ENCODE measurements at places on chromosomes 6 and 20. TPM values are rescaled to one million over a fixed set of nuclear protein-coding genes. Genes with fewer than 3 reads are reported as not detected.

DNA sequence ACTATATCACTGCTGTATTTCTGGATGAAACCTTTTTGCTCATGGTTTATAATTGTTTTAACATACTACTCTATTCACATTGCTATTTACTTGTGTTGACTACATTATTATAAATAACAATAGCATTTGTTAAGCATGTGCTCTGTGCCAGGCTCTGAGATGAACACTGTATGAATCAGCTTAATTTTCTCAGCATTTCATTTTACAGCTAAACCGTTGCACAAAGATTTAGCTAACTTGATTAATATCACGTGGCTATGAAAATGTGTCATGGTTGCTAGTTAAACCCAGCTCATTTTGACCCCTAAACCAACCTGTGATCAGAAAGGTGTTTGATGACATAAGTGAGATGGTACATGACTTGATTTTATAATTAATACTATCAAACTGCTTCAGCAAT is 77.5 kb downstream of the NCOA7 start:
- no peak for DNase-seq

- no peak for DNase-seq
Observed at GRCh38 chr6:85464260-85464644, 14.4 kb downstream of the NT5E start.

The MUC22 gene
- not detected for total RNA-seq

The FRS3 gene
- total RNA-seq: 7.8 TPM

- no peak for DNase-seq
Observed at GRCh38 chr20:1301031-1301529, 27.9 kb downstream of the SDCBP2 start.

The ORC3 gene
- 56.3 TPM for total RNA-seq

The TRIM39 gene
- 13.1 TPM for total RNA-seq

GRCh38 chr6:39426073-39426456 is 103.6 kb upstream of the KCNK16 start:
- no peak for DNase-seq

Measured in spinal cord (tissue), 10 donors.